ENCODE measurements at places on chromosomes 11 and 22.

GRCh38 chr11:36006556-36006955, 62.7 kb downstream of the LDLRAD3 start:
- DNase-seq: no peak

- DNase-seq: no peak
Measured at GRCh38 chr11:68251765-68252164, 20.0 kb downstream of the C11orf24 start.

- no peak for DNase-seq
Measured at GRCh38 chr11:58637371-58637770, 14.9 kb downstream of the CNTF start.

DNA sequence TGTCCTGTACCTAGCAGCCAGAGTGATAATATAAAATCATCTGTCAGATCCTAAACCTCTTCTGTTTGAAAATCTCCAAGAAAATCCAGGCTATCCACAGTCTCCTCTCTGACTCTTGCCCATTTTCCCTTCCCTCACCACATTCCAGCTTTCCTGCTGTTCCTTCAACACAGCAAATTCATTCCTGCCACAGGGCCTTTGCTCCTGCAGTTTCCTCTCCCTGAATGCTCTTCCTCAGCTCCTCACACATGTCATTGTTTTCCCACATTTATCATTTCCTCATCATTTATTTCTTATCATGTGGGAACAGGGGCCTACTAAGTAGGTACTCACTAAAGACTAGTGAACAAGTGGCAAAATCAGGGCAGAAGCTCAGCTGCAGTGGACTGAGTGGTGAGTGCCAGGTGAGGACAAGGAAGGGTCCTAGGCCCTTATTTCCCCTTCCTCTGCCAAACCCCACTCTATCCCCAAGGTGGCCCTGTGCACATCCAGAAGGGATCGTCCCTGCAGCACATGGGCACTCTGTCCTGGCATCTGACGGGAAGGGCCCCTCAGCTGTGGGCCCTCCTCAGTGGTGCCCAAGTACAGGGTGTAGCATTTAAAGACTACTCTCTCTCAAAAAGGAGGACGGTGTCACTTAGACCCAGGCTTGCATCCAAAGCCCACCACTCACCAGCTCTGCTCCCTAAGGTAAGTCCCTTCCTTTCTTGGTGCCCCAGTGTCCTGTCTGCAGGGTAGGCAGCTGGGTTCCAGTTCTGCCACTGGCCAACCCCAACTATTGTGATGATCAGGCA, 2.0 kb downstream of the LRRC32 start:
- no peak for DNase-seq

DNA sequence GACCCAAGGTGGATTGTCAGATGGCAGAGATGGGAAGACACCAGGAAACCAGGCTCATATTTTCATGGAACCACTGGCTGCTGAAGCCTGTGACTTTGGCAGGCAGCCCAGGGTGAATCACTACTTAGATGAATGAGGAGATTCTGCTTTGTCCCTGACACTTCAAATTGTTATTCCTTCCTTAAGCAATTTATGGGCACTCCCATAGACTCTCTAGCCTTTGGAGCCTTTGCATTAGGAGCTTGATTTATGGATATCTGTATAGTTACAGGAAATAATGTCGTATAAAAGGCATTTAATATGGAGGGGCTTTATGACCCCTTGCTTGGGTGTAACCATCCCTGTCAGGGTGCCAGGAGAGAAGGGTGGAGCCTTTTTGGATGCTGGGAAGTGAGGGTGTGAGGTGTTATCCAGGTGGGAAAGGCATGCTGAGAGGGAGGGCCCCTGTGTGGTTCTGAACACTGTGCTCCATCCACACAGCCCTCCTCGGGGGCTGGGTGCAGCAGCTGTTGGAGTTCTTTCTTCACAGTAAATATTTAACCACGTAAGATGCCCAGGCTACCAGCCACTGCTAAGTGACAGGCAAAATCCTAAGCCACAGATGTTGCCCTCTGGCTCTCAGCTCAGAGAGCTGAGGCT, 35.3 kb downstream of the IL18 start:
- DNase-seq: no peak

- DNase-seq: no peak
Measured at GRCh38 chr11:31651208-31651607, 141.6 kb downstream of the ELP4 start.

- no peak for DNase-seq
Measured at GRCh38 chr22:17950651-17951214, 73.6 kb downstream of the MICAL3 start.

DNA sequence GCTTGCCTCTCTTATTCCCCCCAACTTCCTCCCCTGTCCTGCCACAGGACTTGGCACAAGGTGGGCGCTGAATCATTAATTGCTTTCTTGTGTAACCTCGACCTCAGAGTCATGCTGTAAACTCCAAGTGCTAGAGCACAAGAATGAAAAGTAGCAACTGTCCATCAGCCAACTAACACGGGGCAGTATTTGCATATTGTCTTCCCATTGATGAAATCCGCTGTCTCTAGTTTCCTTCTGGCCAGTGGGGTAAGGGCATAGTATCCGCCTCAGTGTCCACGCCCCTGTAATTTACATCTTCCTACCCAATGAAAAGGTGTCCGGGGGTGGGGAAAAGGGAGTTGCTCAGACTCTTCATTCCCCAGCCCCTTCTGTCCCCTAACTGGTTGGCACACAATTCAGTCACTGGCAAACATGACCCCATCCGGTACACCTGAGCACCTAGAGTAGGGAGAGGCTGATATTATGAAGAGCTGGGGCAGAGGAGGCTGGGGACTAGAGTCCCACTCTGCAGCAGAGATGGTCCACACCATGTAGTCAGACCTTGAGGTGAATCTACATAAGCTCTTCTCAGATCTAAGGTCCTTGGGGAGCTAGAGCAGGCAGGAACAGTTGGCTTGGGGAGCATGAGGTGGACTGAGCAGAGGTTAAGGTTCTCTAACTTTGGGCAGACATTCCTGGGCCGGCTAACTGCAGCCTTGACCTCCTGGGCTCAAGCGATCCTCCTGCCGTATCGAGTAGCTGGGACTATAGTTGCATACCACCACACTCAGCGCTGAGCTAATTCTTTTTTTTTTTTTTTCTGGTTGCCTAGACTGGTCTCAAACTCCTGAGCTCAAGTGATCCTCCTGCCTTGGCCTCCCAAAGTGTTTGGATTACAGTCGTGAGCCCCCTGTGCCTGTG, 6.8 kb upstream of the GGA1 start:
- no peak for DNase-seq

GRCh38 chr22:29206372-29207242, 911 bp downstream of the EMID1 start:
- no peak for DNase-seq

GRCh38 chr11:92505689-92506088, 281.1 kb downstream of the FAT3 start:
- DNase-seq: no peak

DNA sequence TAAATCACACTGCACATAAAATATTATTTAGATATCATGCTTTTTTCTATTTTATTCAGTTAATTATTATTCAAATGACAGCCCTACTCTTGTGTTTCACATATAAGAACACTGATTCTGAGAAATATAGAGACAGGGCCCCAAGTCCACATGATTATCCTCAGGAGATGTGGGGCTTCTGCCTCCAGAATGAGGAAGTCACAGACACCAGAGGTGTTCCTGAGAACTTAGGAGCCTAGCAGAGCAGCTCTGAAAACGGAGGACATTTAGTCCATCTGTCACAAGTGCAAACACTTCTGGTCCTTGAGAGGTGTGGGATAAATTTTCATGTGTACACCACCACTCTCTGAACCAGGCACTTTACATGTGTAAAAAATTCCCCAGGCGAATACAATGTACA, 26.2 kb downstream of the TRIM66 start:
- DNase-seq: no peak

DNA sequence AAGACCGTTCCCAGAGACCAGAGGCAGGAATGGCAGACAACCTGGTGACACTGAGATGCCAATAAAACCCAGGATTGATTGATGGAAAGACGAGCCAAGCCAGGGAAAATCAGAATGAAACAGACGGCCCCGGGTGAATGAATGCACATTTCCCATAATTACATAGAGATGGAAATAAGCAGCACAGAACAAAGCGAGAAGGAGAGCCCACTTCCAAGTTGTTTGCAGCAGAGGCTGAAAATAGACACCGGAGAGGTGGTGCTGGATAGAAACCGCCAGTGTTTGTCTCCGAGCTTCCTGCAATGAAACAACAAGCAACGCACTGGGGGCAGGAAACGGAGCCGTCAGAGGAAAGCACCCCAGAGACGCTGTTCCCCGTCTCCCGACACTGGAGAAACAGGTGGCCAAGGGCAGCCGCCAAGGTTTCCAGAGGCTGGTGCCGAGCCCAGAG, 406.8 kb downstream of the SHANK2 start:
- DNase-seq: no peak

DNA sequence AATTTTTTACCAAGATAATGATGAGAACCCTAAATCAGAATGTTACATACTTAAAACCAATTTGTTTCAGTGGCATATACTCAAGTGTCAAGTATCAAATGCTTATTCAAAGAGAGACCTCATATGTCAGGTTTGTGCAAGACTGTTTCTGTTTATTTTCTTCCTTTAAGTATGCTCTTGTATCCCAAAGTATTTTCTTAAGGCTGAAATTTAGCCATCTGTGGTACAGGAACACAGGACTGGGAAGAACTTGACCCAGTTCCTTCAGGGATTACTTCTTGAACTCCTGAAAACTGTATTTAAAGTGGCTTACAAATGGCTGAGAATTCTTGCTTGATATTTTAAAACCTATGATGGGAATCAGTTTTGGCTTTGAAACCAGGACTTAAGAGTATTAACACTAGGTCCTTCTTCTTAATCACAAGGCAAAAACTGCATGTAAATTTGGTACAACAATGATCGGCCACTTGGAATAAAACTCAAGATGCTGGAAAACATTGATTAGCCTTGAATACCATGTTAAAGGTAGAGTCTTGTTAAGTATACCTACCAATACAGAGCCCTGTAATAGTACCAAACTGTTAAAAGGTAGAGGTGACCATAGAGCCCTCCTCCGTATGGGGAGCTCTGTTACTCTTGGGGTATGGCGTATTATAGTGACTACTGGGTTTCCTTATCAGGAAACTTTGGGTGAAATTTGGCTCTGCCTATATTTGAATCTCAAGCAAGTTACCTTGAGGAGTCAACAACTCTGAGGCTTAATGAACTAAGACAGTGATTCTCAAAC, 95.9 kb downstream of the BLID start:
- DNase-seq: no peak

GRCh38 chr11:118621071-118621783, 13.8 kb downstream of the PHLDB1 start:
- DNase-seq: no peak

DNA sequence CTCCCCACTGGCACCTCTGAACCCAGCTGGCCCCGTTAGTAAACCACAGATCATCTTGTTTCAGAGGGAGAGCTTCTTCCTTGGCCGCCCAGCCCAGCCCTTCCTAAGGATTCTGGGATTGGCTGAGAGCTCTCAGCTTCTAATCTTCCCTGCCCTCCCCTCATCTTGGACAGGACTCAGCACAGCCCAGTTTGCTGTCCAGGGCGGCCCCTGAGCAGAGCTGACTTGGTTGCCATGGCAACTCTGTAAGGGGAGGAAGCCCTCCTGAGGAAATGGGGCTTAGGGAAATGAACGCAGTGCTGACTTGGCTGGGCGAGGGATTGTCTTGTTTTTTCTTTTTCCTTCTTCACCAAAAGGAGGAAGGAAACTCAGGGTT, 4.6 kb downstream of the APOL4 start:
- DNase-seq: no peak

DNA sequence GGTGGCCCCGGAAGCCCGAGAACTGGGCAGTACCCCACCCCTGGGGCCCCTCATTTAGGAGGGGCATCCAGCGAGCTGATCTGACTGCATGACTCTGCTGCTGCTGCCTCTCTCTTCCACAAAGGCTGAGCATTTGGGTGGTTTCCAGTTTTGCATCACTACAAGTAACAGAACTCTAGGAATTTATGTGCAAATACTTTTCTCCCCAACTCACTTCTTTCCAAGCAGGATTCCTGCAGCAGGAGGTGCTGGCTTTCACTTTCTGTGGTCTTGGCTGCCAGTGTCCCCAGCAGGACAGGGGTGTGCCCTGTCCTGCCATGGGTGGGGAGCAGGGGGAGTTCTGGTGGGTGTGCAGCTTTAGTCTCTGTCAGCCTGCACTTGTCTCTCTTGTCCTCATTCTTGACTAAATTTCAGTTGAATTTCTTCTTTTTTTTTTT, 21.2 kb downstream of the UPB1 start:
- no peak for DNase-seq

DNA sequence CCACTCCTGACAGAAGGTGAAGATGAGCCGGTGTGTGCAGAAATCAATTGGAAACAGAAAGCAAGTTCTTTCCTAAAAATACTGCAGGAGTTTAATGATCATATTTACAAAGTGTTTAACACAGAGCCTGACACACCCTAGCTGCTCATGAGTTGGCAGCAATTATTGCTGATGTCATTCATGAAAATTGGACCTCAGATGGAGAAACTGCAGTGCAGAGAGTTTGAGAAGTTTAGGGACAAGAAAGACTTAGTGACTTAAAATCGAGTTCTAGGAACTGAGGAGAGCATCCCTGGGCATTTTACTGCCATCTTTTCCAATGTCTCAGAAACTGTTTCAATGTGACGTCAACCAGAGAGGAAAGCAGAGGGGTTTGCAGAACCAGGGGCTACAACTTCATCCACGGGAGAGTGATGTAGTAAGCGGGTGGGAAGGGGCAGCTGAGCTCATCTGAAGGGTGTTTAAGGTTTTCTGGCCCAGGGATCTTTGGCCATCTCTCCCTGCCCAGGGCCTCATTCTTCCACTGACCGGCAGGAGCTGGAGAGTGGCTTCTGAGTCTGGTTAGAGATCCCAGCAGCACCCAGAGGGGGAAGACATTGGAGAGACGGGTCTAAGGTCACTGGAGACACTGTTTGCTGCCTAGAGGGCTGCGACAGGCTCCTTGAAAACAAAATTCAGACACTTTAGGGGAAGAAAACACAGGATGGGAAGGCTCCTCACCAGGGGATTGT, 21.1 kb upstream of the IGLL5 start:
- DNase-seq: no peak

DNA sequence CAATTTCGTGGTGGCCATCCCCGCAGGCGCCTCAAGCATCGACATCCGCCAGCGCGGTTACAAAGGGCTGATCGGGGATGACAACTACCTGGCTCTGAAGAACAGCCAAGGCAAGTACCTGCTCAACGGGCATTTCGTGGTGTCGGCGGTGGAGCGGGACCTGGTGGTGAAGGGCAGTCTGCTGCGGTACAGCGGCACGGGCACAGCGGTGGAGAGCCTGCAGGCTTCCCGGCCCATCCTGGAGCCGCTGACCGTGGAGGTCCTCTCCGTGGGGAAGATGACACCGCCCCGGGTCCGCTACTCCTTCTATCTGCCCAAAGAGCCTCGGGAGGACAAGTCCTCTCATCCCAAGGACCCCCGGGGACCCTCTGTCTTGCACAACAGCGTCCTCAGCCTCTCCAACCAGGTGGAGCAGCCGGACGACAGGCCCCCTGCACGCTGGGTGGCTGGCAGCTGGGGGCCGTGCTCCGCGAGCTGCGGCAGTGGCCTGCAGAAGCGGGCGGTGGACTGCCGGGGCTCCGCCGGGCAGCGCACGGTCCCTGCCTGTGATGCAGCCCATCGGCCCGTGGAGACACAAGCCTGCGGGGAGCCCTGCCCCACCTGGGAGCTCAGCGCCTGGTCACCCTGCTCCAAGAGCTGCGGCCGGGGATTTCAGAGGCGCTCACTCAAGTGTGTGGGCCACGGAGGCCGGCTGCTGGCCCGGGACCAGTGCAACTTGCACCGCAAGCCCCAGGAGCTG, 24.8 kb downstream of the ADAMTS15 start:
- no peak for DNase-seq
